ENCODE measurements at places on chromosomes 1 and 21.
A peak's percentile ranks its signal among the peaks of the same experiment; 100 is the strongest.

DNA sequence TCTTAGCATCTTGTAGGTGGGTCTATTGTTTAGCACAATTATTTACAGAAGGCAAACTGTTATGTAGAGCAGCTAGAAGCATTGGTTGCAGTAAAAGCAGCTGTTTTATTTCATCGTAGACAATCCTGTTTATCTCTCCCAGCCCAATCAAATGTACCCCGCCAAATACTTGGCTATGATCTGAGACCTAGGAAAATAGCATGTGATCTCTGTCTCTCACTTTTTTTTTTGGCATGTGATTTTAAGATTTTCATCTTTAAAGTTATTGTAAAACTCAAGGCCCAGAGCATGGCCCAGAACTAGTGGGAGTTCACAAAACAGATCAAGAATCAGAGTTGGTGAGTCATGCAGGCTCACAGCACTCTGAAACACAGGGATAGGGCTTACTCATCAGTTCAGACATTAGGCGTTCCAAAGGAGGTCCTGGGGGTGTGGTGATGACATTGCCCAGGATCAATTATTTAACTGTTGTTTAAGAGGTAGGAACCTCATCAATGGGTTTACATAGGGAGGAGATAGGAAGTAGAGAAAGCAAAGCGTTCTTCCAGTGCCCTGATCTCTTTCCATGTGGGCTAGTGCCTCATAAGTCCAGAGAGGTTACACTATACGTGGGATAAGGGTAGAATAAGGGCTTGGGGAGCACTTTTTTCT is 40.2 kb downstream of the TBX19 start:
- DNase-seq = no peak

- no peak for DNase-seq
Observed at GRCh38 chr1:184489908-184490307, 103.1 kb downstream of the C1orf21 start.

- no peak for DNase-seq
Observed at GRCh38 chr1:174795806-174796205, 203.9 kb upstream of the CACYBP start.

GRCh38 chr1:168498159-168498631 is 45.6 kb downstream of the XCL2 start:
- no peak for DNase-seq

GRCh38 chr1:41291195-41291594 is 49.1 kb upstream of the SCMH1 start:
- no peak for DNase-seq

DNA sequence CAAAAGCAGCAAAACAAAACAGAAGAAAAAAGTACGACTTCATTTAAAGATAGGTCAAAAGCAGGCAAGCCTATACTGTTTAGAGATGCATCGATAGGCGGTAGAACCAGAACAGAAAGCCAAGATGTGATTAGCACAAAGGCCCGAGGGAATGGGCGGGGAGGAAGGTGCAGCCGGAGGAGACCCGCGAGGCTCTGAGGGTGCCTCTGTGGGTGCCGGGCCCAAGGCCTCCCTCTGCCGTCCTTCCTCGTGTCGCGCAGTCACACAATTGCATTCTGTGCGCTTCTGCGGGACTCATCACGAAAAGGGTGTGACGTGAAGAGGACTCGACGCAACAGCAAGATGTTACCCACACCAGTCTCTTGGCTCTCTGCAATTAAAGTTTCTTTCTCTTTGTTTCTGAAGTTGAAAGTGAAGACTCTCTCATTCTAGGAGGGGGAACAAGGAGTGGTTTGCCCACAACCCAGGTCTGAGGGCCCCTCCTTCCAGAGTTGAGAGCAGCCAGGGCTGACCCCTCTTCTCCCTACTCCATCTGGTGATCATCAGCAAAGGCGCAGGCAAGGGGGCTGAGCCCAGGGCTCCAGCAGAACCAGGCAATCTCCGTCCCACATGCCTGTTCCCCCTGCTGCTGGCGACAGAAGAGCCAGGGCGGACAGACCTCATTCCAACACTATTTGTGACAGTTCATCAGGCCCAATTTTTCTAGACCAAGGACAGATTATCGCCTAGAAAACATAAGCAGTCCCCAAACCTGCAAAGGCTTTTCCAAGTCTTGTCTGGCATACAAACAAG is 41.0 kb downstream of the NPHP4 start:
- DNase-seq = no peak

DNA sequence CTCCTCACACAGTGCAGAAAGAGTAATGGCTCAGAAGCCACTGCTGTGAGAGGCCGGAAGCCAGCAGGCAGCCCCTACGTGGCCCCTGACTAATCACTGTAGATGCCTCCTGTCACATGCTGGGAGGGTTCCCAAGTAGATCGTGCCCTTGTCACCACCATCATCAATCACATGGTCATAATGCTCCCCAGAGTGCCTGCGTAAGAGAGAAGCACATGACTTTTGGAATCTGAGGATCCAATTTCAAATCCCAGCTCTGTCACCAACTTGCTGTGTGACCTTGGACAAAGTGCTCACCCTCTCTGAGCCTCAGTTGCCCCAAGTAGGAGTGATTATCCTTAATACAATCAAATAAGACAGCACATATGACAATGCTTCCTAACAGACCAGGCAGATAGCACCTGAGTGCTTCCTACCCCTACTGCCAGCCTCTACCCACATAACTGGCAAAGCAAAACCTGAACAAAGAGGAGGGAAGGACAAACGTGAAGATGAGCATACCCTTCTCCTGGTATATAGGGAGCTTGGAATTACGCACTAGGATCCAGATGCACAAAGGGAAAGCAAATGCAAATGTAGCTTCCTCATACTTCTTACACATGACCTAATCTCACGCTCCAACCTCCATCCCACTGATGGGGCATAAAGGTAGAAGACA is 65.7 kb downstream of the SDC3 start:
- no peak for DNase-seq

DNA sequence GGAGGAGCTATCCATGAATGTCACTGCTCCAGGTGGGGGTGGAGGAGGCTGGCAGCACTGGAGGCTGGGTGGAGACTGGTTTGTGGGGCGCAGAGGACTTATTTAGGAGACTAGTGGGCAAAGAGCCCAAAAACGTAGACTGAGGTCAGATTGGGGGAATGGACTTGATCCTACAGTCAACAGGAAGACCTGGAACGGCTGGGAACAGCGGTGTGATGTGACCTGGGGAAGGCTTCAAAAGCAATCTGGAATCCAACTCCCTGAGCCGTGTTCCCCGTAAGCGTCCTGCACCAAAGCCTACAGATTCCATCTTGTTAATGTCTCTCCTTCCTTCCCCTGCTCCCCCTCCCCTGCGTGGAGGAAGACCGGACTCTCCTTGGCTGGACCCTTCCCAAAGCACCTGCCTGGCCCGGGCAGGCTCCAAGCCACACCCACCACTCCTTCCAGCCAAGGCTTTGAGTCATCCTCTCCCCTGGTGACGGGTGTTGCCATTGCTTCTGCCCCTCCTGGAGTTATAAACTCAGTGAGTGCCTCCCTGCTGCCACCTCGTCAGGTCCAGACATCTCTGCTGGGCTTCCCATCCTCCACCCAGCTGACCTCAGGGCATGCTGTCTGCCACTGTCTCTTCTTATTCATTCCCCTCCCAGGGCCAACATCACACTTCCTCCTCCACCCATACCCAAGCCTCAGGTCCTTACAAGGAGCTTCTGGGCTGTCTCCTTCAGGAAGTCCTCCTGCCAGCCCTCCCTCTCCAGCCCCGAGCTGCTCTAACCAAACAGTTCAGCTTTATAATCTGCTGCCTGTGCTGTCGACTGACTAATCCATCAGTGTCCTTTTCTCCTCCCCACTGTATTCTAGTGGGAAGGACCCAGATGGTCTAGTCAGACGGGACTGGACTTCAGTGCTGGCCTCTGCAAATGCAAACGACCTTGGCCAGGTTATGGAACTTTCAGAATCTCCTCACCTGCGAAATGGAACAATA is 1.6 kb upstream of the CLSTN1 start:
- no peak for DNase-seq

DNA sequence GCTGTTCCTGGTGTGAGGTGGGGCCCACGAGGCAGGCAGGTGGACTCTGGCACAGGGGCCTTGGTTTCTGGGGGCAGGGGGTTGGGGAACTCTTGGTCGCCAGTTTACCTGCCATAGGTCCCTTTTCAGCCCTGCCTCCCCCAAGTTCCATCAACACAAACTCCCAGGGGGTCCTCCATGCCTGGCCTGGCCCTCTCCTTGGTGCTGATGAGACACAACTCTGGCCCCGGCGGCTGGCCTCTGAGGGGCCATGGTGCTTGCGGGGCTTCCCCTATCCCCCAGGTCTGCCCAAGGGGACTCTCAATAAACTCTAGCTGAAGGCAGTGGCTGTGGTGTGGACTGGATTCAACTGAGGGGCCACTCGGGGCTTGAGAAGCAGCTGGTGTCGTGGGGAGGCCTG is 16.0 kb downstream of the HTR6 start:
- DNase-seq = no peak

DNA sequence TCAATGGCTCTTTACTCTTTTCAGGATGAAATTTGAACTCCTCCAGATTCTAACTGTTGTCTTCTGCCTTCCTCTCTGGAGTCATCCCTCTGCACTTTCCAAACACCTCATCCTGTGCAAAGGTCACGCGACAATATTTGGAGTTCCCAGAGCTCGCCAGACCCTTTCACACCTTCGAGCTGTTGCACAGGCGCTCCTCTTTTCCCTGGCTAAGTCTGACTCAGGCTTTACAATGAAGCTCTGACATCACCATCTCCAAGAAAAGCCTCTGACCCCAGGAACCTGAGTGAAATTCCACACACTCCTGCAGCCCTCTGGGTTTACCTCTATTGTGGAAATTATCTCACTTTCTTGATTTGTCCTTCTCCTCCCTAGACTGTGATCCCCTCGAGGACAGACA is 270.3 kb downstream of the RGS7 start:
- DNase-seq = no peak

- DNase-seq = no peak
Observed at GRCh38 chr1:224499204-224499603, 64.6 kb upstream of the WDR26 start.

- no peak for DNase-seq
Observed at GRCh38 chr1:203407296-203407695, 56.4 kb upstream of the FMOD start.

- no peak for DNase-seq
Observed at GRCh38 chr1:70536708-70537366, 125.8 kb downstream of the CTH start.

DNA sequence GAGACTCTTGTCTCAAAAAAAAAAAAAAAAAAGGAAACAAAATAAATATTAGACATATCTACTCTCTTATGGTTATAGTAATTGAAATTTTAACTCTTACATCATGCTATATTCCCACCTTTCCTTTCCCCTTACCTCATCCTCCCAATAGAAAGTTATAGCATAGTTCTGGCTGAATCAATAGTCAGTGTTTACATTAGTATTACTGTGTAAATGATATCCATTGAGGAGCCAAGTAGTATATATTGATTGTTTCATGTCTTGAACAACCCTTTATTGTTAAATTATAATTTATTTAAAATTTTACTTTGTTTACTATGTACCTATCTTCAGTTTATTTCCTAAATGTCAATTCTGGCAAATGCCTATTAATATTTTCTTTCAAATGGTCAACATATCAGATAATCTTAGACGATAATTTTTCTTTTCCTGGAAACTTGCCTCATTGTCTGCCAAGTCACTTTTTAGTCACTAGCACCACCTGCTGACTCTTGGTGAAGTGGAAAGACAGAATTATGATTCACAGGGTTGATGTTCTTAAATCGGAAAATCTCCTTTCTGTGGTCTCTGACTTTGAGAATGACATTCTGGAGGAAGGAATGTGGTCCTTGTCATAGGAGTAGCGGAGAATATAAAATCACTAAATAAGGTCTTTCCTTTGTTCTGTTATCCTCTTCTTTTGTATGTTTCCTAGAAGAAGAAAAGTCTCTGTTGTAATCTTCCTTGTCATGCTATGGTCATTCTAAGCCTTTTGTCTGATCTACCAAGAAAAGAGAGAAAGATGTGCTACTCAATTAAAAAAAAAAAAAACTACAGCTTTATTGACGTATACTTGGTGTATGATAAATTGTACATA is 8.6 kb downstream of the HJV start:
- DNase-seq = peak; percentile 54

GRCh38 chr21:42809577-42810475 is 69.5 kb downstream of the WDR4 start:
- no peak for DNase-seq

DNA sequence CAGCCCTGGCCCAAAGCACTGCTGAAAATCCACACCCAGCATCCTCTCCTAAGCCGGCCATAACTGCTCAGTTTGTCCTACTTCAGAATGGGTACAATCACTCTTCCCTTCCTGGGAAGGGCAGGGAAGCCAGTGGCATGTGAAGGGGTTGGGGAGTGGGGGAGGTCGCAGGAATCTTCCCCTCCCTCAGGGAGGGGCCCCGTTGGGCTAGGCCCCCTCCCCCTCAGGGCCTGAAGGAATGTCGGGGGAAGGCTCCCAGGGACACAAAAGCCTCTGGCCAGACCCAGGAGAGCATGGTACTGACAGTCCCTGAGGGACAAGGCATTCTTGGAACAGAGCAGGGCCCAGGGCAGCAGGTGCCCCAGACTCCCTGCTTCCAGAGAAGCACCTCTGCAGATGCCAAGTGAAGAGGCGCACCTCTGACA is 1.2 kb downstream of the ELOVL1 start:
- no peak for DNase-seq

DNA sequence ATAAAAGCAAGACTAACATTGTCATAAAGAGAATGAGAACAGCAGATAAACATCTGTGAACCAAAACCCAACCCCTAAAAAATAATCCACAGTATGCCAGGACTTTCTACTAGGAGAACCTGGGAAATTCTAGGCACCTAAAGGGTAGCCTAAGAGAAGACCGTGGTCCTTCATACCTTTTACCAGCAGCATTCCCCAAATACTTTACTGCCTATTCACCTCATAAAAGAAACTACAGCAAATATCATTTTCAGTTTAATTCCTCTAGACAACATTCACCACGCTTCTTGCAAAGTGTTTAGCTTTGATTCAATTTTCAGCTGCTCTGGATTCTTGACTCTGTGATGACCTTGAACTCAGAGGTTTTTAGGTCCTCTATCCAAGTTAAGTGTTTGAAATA is 1180.7 kb upstream of the B3GALT2 start:
- DNase-seq = no peak

- no peak for DNase-seq
Observed at GRCh38 chr1:109827986-109828385, 64.3 kb upstream of the EPS8L3 start.

DNA sequence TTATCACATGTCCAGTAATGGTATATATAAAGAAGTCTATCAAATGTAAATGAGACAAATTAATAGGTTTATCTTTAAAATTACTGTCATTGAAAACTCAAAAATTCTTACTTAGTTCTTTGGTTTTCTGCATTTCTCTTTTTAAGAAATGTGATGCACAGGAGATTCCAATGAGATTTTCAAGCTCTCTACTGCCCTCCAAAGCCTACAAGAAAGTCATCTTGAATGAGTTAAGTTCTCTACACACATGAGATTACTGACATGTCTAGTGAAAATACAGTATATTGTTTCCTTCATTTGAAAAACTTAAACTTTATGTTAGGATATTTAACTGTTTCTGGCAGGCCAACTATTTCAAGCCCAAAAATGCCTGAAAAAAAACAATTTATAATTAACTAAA is 68.8 kb downstream of the ITGB3BP start:
- DNase-seq = no peak

DNA sequence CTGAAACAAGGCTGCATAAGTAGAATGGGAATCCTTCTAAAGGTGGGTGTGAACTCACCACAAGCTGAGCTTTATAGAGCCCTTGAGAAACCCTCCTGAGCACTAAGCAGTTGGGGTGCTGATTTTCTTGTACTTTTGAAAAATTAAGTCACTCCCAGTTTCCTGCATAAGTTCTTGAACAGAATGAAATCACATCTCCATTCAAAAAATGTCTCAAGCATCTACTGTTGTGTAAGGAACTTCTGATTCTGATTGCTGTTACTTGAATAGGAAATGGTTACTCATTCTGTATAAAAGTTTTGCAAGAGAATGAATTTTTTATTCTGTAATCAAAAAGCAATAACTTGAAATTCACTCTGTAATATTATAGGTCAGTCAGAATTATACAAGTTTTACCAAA is 50.8 kb upstream of the WNT2B start:
- no peak for DNase-seq

Data from activated CD4-positive, alpha-beta T cell treated with anti-CD3 and anti-CD28 coated beads for 24 hours (primary cell).